ENCODE measurements at places on chromosomes 6 and 20.

GRCh38 chr6:158808442-158808833, 10.7 kb downstream of the EZR start:
- DNase-seq: no peak

GRCh38 chr6:125828476-125829039, 37.8 kb downstream of the NCOA7 start:
- no peak for DNase-seq

DNA sequence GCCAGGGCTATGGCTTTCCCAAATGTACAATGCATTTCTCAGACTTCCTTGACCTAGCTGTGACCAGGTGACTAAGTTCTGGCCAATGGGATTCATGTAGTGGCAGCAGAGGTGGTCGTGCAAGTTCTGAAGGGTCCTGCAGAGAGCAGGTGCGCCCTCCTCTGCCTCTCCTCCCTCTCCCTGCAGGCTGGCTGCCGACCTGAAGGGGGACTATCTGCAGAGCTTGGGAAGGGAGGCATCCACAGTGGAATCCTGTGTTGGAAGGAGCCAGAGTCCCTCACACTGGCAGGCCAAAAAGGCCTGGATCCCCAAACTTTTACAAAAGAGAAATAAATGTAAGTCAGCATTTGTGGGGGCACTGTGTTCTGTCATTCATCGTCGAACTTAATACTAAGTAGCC, 66.6 kb downstream of the CDH26 start:
- DNase-seq: no peak

DNA sequence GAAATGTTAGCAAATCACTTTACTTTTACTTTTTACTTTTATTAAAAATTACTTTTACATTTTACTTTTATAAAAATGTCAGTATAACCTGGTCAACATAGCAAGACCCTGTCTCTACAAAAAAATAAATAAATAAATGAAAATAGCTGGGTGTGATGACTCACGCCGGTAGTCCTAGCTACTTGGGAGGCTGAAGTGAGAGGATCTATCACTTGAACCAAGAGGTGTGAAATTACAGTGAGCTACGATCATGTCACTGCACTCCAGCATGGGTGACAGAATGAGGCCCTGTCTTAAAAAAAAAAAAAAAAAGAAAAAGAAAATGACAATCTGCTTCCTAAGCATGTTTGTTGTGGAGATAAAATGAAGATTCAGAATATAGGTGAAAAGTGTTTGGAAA, 31.0 kb upstream of the FBXO30 start:
- DNase-seq: no peak

DNA sequence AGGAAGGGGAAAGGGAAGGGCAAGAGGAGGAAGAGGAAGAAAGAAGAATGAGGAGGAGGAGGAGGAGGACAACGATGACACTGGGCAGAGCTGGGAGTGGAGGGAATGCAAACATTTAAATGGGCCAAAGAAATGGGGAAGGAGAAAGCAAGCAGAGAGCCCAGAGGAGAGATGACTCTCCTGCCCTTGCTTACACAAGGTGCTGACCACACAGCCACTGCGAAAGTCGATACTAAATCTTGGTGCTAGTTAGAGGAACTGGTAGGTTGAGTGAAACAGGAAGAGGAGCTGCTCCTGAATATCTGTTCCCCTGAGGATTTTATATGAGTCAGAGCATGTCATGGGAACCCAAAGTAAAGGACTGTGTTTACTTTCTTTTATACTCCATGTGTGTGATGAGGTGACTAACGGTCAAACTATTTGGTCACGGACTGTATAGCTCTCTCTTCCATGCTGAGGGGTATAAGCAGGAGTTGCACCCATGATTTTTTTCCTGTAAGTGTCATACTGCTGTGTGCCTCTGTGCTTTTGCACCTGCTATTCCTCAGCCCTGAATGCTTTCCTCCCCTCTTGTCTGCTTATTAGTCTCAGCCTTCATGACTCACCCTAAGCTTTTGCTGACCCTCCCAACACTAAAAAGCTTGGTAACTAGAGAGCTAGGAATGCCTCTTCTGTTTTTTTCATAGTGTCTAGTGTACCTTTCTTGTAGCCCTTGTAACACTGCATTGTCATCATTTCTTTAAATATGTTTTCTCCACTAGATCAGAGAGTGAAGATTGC, 9.5 kb upstream of the PAQR8 start:
- no peak for DNase-seq

GRCh38 chr6:5214570-5215052, 46.1 kb downstream of the LYRM4 start:
- DNase-seq: peak; percentile 33

GRCh38 chr6:1864496-1864895, 254.8 kb downstream of the FOXC1 start:
- DNase-seq: no peak

- DNase-seq: no peak
Observed at GRCh38 chr20:33349493-33349892, 51.8 kb downstream of the CDK5RAP1 start.

DNA sequence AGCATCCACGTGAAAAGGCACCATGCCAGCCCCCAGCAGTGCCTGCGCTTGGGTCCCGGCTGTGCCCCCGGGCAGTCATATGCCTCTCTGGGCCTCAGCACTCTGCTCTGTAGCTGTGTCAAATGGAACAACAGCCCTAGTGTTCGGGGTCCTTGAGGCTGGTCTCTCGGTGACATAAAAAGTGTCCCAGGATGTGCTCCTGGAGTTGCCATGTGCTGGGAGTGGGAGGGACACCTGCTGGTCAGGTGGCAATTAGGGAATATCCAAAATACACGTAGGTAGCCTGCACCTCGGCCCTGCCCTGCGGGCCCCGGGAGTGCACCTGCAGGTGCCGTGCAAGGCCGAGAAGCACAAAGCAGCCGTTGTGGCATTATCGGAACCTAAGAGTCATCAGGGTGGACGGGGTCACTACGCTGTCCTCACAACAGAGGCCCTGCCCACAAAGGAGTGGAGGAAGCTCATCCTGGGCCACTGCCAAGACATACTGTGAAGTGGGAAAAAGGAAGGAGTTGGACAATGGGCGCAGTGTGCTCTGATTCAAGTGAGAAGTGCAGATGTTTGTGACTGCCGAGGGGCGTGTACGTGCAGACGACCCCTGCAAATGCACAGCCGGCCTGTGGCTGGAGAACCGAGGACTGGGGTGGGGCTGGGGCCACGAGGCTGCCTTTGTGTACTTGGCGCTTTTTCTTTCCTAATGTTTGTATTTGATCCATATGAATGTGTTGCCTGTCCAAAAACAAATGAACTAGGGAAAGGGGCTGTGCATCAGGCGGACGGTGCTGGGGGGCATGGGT, 24.6 kb downstream of the SLCO4A1 start:
- no peak for DNase-seq

DNA sequence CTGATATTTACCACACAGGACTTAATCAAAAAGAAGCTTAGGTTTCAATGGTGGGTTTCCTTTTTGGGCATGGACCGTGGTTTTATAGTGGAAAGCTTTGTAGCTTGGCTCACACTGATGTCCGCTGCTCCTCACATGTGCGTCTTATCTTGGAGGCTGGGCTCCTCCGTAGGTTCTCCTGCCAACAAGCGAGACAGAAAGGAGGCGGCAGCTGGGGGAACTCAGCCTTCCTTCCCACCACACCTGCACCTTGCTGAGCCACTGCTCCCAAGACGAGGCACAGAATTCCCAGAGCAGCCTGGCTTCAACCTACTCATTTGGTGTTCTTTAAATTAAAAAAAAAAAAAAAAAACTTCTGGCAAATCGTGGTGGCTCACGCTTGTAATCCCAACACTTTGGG, 235.5 kb upstream of the QKI start:
- DNase-seq: no peak

DNA sequence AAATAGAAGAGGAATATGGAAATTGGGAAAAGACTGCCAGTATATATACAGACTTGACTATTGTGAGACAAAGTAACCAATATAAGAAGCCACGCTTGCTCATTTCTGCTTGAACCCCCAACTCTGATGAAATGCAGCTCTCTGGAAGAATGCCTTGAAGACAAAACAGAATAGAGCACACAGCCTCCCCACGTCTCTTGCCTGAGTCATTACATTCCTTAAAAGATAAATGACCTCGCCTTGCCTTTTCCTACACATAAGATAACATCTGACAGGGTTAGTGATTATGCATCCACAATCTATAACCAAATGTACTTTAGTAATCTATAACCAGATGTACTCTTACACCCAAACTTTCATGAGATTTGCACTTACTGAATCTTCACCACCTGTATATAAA, 141.1 kb upstream of the EEF1E1 start:
- DNase-seq: no peak

DNA sequence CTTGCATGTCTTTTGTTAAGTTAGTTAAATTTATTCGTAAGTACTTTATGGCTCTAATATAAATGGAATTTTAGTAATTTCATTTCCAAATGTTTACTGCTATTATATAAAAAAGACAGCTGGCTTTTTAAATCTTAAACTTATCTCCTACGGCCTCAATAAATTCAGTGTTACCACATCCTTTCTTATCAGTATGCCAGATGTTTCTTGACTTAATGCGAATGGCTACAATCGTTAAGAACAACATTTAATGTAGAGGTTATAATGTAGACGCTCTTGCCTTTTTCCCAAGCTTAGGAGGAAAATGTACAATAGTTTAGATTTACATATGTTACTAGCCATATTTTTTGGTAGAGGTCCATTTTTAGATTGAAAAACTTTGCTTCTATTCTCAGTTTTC, 659.4 kb downstream of the TENT5A start:
- DNase-seq: no peak

DNA sequence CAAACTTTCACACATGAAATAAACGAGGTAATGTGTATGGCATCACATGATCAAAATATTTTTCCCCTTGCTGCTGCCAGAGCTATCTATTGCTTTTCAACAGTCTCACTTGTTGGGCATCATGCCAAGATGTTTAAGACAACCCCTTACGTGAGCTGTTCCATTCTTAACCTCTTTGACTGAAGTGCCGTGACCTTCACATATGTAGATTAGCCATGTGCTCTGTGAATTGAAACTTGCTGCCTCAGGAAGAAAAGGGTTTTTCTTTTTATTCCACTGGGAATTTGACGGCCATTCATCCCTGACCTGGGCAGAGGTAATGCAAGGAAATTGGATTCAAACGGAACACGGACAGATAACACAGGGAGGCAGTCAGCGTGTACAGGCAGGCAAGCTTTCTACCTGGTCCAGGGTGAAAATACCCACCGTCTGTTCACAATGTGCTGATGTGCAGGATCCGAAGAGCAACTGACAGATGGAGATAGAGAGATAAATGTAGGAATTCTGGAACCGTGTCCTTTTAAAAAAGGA, 14.2 kb downstream of the ARID1B start:
- DNase-seq: no peak

GRCh38 chr6:36783603-36784375, 55.5 kb downstream of the CPNE5 start:
- DNase-seq: no peak

DNA sequence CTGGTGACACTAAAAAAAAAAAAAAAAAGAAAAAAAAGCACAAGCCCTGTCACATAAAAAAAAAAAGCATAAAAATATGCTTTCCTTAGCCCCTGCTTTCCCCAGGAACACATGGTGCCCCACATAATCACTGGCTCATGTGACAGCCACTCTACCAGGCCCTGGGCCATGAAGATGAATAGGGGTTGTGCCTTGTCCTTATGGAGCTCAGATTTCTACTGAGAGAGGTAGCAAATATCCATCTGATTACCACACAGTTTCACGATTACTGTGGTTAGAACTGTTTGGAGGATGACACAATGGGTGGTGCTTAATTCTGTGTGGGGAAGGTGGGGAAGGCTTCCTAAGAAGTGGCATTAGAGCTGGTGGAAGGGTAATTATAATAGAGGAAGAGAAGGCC, 9.3 kb downstream of the RAET1E start:
- no peak for DNase-seq
